Activated CD4-positive, alpha-beta T cell treated with anti-CD3 and anti-CD28 coated beads for 1 hour (primary cell): ENCODE measurements at places on chromosomes 6 and 20.

GRCh38 chr20:45303586-45304463 lies 2.8 kb upstream of the RBPJL start:
- DNase-seq, result no peak

DNA sequence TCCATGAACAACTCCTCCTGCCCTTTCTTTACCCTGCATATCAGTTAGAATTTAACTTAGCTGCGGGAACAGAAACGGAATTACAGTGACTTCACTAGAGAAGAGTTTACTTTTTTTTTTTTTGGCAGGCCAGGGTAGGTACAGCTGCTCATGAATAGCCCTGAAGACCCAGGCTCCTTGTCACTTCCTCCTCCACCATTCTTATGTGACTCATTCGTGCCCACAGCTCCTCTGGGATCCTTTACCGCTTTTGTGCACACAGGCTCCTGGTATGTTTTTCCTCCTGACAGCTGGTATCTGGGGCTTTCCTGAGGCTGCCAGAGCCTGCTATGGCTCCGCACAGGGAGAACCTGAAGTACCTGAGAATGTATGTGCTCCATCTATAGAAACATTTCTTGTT lies 3.9 kb upstream of the KCNS1 start:
- DNase-seq, result no peak

DNA sequence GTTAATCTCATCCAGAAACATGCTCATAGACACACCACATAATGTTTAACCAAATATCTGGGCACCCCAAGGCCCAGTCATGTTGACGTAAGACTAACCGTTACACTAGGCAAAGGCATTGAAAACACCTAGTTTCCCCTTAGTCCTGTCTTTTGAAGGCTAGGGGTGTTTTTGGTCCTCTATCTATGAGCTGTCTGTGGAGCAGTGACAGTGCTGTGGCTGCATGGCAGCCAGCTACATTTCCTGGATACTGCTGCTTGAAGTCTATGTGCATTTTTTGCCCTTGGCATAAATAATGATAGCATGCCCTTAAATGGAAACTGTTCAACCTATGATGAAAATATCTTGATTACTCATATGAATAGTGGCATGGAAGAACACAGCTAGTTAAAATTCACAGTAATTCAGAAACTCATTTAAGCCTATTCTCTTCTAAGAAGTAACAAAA lies 18.6 kb downstream of the FARS2 start:
- DNase-seq, result no peak

DNA sequence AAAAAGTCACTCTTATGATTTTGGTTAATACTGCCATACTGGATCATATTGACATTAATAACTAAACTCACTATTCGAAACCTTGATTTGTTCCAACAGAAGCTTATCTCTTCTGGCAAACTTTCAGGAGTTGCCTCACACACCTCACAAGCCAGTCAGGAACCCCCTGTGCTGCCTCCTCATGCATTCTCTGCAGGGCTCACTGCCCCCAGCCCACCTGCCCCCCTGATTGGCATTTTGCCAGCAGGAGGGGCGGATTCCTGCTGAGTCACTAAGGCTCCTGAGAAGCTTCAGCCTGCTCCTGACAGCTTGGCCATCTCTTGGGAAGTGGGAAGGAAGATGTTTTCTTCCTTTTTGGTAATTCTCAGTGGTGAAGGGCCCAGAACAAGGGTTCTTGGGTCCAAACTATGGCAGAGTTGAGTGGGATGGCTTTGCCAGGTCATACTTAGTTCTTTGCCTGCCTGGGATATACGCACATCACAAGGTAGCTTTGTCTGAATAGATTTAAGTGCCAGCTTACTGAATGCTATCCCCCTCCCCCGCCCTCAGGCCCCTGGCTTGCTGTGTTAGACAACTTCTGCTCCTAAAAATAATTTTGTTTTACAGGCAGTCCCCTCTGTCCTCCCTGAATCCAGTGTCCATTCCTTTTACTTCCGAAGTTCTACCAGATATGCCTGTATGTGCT lies 31.4 kb downstream of the SLC35F1 start:
- no peak for DNase-seq

DNA sequence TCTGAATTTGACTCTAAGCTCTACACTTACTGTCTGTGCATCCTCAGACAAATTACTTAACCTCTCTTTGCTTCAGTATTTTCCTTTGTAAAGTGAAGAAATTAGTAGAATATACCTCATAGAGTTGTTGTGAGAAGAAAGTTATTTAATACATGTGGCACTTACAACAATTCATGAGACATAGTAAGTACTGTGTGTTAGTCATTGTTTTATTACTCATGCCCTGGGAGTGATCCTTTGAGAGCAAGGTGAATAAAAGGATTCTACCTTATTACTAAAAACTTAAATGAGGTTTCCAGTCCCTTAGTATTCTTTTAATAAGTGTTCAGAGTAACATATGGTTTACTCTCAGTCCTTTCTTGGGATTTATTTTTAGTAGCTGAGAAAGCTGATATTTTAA lies 233.6 kb upstream of the MAP3K7 start:
- no peak for DNase-seq
